ENCODE measurements at places on chromosomes 6 and 20.

- no peak for DNase-seq
These were observed 86.4 kb downstream of the ATXN1 start for GRCh38 chr6:16674801-16675392.

GRCh38 chr20:49697071-49697470, 16.6 kb downstream of the B4GALT5 start:
- no peak for DNase-seq

- peak; percentile 82 for DNase-seq
These were observed 481 bp downstream of the SERPINB6 start for GRCh38 chr6:2970753-2971419.

DNA sequence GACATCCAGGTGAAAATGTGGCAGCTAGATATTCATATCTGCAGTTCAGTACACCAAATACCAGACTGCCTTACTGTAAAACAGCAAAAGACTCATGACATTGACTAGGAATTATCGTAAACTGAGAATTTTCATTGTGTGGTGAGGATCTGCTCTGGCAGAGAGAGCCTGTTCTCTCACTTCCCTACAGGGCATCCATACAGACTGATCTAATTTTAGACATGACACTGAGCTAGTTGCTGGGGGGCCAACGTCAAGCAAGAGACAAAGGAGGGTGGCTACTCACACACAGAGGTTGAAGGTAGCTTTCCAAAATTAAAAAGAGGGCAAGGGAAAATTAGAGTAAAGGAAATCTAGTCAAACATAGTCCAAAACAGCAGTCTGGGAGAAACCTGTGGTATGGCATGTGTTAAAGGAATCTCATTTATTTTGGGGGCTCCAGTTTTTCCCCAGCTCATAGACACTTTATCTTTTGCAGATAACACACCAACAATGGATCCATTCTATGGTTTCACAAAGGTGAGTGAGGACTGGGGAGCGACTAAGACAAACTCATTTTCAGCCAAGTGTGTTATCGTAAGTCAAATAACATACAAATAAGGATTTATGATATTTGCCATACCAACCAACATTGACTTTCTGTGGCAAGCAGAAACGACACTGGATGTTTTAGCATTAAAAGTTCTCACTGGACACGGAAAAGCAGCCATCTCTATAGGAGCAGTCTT, 36.6 kb upstream of the NHSL1 start:
- DNase-seq = no peak

DNA sequence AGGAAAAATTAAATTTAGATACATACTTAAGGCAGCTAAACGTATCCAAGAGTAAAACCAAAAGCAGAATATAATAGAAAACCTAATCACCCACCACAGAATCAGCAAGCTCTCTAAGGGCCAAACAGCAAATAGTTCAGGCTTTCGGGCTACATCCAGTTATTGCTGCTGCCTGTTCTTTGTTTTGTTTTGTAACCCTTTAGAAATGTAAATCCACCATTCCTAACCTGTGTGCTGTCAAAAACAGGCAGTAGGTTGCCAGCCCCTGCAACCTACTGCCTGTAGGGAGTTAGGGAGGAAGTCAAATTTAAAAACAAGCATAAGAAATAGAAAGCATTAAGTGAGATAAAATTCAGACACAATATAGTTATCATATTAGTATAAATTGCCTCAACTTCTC, 225.9 kb downstream of the PTPRT start:
- DNase-seq = no peak

GRCh38 chr6:13851330-13851729, 37.0 kb upstream of the MCUR1 start:
- DNase-seq = no peak

DNA sequence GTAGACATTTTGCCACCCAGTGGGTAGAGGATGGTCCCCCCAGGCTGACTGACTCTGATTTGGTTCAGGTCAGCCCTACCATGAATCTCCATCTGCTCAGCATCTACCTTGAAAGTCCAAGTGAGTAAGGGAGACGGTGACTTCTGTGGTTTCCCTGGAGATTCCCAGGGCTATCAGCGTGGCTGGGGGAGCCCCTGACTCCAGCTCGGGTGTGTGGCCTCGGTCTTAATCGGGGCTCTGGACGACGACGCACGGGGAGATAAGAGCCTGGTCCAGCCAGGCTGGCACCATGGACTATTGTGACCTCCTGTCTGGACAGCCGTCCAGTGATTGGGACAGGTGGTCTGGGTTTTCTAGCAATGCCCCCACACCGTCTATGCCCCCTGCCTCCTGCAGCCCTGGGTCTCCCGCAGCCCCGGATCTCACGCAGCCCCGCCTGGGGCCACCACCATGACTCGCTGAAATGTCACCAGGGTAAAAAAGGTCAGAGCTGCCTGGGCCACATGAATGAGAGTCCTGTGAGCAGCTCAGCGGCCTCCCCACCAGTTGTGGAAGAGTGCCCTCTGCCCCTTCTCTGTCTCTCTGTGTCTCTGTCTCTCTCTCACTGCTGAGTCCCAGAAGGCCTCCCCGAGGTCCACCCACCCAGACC, 47.1 kb upstream of the GATA5 start:
- no peak for DNase-seq

Measured in activated CD8-positive, alpha-beta memory T cell treated with anti-CD3 and anti-CD28 coated beads, Interleukin-2, amount 50 U/mL, for 48 hours (primary cell).